Hematopoietic multipotent progenitor cell treated with erythropoietin and hydrocortisone succinate and interleukin-3 and kit ligand, for 8 days (in vitro differentiated cells): ENCODE measurements at places on chromosomes 4 and X.

- no peak for DNase-seq
Observed at GRCh38 chr4:130361616-130362015, 1265.7 kb downstream of the C4orf33 start.

- DNase-seq = no peak
Observed at GRCh38 chrX:151815398-151815797, 80.9 kb downstream of the CNGA2 start.

GRCh38 chrX:101460669-101461068 lies 24.6 kb upstream of the ARMCX4 start:
- no peak for DNase-seq

- peak; percentile 30 for DNase-seq
Observed at GRCh38 chrX:78945186-78945912, at the start of gene P2RY10. TSS of gene P2RY10 (plus strand) at chrX:78945391. CDS start at chrX:78960521, 15,130 bp downstream.
